ENCODE measurements at places on chromosomes 4 and X. TPM values are rescaled to one million over a fixed set of nuclear protein-coding genes. Genes with fewer than 3 reads are reported as not detected.

GRCh38 chrX:31291131-31291530 is 219.3 kb upstream of the FTHL17 start:
- DNase-seq, result no peak

DNA sequence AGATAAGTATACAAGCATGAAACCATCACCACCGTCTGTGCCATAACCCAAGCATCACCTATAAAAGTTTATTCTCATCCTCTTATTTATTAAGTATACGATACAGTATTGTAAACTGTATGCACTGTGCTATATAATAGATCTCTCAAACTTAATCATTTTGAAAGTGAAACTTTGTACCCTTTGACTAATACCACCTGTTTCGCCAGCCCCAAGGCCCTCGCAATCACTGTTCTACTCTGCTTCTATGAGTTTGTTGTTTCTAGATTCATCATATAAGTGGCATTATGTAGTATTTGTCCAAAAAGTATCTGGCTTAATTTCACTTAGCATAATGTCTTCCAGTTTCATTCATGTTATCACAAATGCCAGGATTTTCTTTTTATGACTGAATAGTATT is 72.1 kb upstream of the DOCK11 start:
- no peak for DNase-seq

DNA sequence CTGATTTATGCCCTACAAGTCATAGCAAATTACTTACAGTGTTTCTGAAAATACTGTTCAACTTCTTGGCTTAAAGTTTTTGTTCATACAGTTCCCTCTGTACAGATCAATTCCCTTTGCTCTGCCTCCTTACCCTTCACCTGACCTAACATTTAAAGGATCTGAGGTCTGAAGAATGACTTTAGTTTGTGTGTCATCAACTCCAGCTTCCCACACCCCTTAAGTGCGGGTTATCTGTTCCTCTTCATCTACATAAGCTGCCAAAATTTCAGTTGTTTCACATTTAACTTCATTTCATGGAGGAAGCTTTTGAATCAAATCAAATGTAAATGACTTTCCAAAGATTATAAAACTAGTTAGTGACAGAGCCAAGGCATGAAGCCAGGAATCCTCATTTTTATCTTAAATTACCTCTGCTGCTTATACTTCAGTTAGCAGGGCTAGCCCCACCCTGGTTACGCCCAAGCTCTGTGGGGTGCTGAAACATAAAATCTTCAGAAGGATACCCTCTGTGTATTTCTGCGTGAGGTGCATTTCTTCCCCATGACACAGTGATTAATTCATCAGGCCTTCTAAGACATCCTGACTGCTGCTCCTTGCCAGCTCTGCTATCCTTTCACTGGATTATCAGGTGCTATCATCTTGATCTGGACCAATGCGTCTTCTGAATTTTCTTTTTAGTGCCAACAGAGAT is 16.5 kb downstream of the CXCL1 start:
- DNase-seq, result no peak

GRCh38 chr4:184417802-184418511 is 56.4 kb downstream of the IRF2 start:
- DNase-seq, result no peak

DNA sequence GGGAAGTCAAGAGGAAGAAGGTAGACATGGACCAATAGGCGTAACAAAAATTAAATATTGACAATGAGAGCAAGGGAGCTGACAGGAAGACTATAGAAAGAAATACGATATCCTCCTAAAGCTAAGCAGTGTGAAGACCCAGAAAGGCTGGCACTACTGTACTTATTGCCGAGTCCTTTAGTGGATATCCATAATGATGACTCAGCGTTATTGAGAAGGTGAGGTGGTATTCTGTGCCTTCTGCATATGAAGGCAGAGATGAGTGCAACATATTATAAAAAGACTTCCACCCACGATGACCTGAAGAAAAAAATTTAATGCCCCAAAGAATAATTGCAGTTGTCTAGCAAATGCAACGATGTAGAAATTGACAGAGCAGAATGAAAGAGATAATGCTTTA is 13.0 kb upstream of the MCF2 start:
- no peak for DNase-seq

TMPRSS11E gene
- polyA plus RNA-seq, result not detected

NAA15 gene
- polyA plus RNA-seq, result 53.6 TPM

PDHA2 gene
- not detected for polyA plus RNA-seq
